ENCODE measurements at places on chromosomes 11 and 22.

GRCh38 chr11:102603091-102603490 lies 22.0 kb downstream of the MMP20 start:
- no peak for DNase-seq

DNA sequence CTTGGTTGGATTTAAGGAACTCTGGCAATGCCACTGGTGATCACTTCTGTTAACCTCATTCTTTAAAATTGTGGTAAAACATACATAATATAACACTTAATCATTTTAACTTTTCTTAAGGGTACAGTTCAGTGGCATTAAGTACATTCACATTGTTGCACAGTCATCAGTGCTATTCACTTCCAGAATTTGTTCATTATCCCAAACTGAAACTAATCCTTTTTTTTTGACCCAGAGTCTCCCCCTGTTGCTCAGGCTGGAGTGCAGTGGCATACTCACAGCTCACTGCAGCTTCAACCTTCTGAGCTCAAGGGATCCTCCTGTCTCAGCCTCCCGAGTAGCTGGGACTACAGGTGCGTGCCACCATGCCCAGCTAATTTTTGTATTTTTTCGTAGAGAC lies 10.6 kb downstream of the ELF5 start:
- DNase-seq = no peak

- DNase-seq = no peak
Measured at GRCh38 chr11:102187416-102188151, 77.3 kb downstream of the YAP1 start.

- no peak for DNase-seq
Measured at GRCh38 chr11:12564012-12564411, 110.2 kb upstream of the TEAD1 start.

DNA sequence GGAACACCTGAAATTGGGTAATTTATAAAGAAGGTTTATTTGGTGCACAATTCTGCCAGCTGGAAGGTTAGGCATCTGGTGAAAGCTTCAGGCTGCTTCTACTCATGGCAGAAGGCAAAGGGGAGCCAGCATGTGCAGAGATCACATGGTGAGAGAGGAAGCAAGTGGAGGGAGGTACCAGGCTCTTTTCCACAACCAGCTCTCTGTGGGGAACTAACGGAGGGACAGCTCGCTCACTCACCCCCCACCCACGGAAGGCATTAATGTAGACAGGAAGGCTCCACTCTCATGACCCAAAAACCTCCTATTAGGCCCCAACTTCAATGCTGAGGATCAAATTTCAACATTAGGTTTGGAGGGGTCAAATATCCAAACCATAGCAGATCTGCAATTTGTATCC lies 75.6 kb upstream of the ARHGAP32 start:
- no peak for DNase-seq

DNA sequence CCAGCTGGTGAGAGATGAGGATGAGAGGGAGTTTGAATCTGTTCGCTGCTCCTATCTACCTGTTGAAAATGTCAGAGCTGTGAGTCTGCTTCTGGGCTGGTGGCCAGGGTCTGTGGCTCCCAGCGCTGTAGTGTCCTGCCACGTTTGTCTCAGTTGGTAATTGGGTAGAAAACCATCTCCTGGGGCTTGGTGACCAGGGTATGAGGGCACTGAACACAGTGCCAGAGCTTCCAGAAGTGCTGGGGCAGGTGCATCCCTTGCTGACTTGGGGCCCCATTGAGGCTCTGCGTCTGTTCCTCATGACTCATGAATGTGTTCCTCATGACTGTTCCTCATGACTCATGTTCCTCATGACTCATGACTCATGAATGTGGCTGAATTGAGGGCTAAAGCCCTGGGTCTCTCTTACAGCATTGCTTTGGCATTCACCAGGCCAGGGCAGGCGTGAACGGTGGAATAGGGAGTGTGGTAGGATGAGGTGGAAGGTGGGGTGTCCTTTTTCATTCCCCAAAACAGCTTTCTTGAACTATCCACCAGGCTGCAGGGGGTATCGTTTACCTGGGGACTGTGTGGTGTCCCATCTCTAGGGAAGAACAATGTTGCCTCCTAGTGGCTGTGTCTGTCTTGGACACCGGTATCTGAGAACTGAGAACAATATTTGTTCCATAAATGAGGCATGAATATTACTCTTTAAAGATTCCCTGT lies 139.5 kb downstream of the COMMD9 start:
- no peak for DNase-seq

GRCh38 chr11:27721264-27722116 lies 21.2 kb upstream of the BDNF start:
- no peak for DNase-seq

DNA sequence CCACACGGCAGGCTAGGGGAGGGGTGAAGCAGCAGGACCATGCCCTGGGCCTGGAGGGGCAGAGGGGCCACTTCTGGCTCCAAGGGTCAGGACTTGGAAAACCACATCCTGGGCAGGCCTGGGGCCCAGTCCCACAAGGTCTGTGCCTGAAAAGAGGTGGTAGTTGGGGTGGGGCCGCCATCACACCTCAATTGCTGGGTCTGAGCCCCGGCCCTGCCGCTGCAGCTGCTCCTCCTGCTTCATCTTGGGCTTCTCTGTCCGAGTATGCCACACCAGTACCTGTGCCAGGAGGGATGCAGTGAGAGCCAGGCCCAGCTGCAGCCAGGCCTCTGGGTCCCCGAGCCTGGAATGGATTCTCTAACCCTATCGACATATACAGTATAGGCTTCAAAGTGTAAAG lies 2.5 kb downstream of the ROM1 start:
- no peak for DNase-seq

DNA sequence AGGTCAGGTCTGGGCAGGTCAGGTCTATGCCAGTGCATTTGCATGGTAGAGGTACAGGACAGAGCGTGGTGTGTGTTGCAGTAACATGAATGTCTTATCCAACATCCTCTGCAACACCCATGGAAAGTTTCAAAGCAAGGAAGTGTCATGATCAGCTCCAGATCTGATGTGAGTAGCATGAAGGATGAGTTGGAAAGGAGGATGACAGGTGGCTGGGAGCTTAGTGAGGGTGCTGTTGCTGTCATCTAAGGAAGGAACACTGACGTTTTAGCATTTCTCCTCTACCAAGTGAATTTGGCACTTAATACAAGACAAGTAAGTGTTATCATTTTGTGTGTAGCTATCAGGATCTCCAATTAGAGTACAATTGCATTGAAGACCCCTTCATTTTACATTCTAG lies 65.1 kb downstream of the GRK3 start:
- no peak for DNase-seq

- DNase-seq = no peak
Measured at GRCh38 chr22:42889304-42889703, 32.2 kb upstream of the ARFGAP3 start.

- DNase-seq = no peak
Measured at GRCh38 chr11:10538924-10539323, 2.1 kb downstream of the RNF141 start.

DNA sequence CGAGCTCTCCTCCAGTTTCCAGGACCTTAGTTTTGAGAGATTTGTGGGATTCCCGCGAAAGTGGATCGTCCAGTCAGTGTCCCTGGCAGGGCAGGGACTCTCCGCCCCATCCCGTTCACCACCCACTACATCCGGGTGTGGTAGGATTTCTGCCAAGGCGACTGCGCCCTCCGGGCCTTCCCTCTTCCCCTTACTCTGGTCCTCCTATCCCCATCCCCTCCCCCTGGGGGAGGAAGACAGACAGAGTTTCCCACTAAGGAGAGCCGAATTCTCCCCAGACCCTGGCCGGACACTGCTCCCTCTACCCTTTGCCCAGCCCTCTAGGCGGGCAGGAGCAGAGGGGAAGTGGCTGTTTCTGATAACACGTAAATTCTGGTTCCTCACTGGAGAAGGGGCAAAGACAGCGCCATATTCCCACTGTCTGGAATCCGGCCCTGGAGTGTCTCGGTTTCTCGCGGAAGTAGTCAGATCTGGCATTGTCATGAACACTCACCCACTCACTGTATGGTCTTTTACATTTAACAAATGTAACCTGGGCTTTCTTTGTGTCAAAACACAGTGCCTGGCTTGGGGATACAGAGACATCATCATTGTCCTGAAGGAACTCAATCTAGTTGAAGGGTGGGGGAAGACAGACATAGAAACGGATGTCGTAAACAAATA lies 1.1 kb upstream of the NECTIN1 start:
- no peak for DNase-seq

DNA sequence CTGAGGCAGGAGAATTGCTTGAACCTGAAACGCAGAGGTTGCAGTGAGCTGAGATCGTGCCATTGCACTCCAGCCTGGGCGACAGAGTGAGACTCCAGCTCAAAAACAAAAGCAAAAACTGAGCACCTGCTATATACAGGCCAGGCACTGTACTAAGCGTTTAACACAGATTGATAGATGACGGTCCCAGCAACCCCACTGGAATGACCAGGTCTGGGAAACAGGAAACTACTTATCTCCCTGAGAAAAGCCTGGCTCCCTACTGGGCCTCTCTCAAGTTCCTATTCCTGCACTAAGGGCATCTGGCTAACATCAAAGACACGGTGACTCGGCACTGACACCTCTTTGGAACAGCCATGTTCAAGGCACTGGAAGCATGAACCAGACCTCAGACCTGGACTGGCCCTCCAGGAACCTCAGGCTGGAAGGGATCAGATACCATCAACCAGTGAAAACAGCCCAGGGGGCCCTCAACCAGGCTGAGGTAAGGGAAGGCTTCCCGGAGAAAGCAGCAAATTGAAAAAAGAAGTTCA lies 16.6 kb downstream of the ARAP1 start:
- no peak for DNase-seq

- no peak for DNase-seq
Measured at GRCh38 chr11:100105255-100105981, 581.7 kb upstream of the ARHGAP42 start.

GRCh38 chr22:20424932-20425565 lies 12.6 kb downstream of the SCARF2 start:
- no peak for DNase-seq

GRCh38 chr11:57484141-57484710 lies 23.9 kb downstream of the RTN4RL2 start:
- DNase-seq = no peak

GRCh38 chr11:100397401-100397800 lies 289.7 kb upstream of the ARHGAP42 start:
- no peak for DNase-seq

- no peak for DNase-seq
Measured at GRCh38 chr11:5129457-5129877, 8.7 kb downstream of the OR52A5 start.

DNA sequence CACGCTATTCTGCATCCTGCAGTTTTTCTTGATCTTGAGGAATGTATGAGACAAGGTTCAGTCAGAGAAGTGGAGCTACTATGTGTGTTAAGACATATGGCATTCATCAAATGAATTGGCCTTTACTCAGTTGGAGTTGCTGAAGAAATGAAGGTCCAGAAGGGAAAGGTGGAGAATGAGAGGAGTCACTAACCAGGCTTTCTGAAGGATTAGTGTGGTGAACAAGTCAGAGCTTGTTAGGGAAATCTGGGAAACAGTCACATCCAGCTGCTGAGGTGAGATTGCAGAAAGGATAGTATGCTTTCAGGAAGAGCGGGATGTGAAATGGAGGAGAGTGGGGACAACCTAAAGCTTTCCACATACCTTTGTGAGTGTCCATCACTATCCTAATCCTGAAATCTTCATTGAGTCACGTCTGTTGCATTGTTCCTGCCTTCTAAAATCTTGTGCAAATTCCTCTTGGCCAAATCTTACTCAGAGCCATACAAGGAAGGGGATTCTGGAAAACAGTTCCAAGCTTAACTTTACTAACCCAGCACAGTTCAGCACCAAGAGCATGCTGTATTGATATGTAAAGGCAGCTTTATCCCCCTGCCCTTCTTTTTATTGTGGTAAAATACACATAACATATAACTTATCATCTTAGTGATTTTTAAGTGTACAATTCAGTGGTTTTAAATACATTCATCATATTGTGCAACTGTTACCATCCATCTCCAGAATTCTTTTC lies 11.4 kb upstream of the PITPNB start:
- no peak for DNase-seq

DNA sequence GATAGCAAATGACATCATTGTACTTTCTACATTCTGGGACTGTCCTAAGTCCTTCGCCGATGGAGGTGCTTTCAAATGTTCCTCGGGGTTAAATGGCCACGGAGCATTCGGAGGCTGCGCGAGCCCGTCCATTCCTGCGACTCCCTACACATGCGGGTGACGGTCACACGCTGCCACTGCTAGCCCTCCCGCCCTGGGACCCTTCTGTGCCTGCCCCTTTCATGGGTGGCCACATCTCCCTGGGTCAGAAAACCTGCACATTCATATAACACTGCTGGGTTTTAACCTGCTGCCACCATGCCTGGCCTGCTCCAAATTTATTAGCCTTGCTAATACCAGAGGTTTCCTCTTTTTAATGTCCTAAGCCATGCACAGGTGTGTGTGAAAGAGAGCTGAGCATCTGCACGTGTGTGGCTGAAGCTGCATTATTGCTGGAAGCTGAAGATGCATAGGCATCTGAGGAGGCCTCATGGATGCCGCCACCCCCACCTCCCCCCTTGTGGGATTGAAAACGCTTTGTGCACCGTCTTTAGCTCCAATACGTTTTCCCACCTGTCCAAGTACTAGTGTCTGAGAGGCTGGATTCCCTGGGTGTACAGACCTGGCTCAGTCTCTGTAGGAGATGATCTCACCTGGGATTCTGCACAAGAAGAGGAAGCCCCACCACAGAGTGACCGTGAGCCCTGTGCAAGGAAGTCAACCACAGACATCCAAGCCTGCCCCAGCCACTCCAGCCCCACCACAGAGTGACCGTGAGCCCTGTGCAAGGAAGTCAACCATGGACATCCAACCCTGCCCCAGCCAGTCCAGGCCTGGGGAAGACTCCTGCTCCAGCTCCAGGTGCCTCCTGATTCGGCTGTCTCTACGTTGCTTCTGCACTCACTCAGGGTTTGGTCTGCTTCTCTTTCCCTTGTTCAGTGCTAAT lies 626.4 kb downstream of the BRD1 start:
- no peak for DNase-seq

DNA sequence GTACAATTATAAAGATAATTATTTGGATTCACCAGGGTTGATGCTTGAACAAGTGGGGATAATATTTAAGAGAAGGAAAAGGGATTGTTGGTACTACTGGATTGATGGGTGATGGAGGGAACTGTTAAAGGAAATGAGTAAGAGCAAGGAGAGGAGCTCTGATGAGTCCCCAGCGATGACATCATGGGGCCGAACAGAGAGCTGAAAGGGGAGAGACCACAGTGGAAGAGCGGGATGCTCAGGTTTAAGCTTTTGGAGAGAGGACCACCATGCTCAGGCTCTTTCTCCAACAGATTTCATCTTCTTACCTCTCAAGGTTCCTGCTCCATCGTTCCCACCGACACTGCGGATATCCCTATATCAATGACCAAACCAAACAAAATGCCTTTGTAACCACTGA lies 568.7 kb downstream of the ETS1 start:
- DNase-seq = no peak

- no peak for DNase-seq
Measured at GRCh38 chr11:113593698-113594308, 112.3 kb downstream of the TMPRSS5 start.

DNA sequence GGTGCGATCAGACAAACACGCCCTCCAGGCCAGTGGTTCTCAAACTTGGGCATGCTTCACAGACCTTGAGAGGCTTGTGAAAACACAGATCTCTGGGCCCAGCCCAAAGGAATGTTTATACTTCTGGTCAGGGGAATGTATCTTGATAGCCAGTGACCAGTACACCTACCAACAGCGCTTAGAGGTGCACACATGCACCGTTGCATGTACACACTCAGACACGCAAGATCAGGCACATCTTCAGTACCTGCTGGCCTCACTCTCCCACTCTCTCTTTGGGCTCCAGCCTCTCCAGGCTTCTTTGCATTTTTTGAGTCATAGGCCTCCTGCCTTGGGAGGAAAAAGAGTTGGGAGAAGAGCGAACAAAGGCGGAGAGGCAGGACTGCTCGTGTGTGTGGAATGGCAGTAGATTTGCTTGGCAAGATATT lies 11.7 kb upstream of the FXYD6 start:
- no peak for DNase-seq

- no peak for DNase-seq
Measured at GRCh38 chr22:50363166-50363802, 20.2 kb downstream of the PPP6R2 start.

Data from T follicular helper cell (primary cell).